ENCODE measurements at places on chromosomes 12 and 14.

- DNase-seq, result no peak
Measured at GRCh38 chr14:36580856-36581831, 1.3 kb downstream of the NKX2-8 start.

DNA sequence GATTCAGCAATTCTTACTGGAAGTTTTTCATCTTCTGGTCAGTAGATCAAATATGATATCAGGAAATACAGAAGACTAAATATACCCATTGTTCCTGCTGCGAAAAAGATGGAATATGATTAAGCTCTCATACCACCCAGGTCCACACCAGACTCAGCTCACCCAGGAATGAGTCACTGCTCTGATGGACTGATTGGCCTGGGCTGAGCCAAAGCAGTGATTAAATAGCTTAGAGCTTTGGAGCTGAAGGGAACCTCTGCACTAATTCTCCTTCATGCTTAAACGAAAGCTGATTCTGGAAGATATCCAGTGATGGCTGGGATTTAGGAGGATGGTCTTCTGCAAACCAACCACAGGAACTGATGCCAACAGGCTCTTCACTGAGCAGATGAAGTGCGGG lies 62.0 kb upstream of the SYT1 start:
- DNase-seq, result no peak

- no peak for DNase-seq
Measured at GRCh38 chr12:92221656-92222315, 76.1 kb upstream of the BTG1 start.

GRCh38 chr14:77613201-77613600 lies 3.2 kb downstream of the SPTLC2 start:
- DNase-seq, result no peak

GRCh38 chr12:122312926-122313325 lies 46.6 kb upstream of the VPS33A start:
- no peak for DNase-seq

GRCh38 chr14:101365329-101366158 lies 195.8 kb upstream of the DIO3 start:
- DNase-seq, result no peak

All from activated T-cell treated with anti-CD3 and anti-CD28 coated beads for 1 hour (primary cell).